ENCODE measurements at places on chromosomes 3 and 15.

DNA sequence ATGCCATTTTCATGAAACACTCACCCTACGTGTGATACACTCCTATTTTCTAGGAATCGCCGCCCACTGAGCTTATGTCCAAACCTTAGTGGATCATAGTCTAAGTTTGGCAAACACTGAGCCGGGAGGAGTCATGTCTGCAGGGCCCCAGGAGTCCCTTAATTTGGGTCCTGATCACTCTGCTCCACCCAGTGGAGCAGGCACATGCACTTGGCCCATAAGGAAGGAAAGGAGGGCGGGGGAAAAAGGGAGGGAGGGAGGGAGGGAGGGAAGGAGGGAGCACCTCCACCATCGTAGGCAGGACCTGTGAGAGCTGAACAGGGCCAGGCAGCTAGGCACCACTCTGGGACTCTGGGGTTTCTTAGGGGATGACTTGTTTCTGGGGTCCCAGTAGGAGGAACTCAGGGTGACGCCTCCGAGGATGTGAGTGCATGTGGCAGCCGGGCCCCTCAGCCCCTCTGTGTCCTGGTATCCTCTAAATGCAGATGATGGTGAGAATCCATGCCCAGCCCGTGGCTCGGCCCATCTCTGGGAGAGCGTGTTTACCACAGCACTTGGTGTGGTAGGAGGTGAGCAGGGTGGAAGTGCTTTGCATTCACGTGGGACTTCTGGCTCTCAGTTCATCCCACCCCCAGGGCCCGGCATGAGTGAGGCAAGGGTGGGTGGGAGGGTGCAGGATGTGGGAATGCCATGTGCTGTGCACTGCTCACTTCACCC is 109.4 kb downstream of the KLF13 start:
- no peak for DNase-seq

DNA sequence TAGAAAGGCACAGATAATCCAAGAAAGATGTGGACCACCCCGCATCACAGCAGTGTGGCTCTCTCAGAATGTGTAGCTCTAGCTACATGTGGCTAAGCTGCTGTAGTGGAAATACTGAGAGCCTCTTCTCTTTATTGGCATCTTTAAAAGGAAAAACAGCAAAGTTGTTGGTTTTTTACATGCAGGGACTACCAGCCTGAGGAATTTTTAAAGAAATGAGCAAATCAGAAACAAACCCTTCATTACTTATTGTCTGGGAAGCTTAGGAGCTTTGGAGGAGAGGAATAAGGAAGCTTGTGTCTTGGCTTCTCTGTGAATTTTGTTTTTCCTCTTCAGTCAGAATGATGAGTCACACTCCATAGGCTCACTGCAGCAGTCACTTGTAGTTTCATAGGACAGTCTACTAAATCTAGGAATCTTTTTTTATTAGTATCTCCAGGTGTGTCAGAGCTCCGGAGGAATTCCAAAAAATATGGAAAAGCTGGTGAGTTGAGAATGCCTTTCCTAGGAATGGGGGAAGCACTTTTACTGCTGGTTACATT is 27.5 kb downstream of the POLG start:
- no peak for DNase-seq

DNA sequence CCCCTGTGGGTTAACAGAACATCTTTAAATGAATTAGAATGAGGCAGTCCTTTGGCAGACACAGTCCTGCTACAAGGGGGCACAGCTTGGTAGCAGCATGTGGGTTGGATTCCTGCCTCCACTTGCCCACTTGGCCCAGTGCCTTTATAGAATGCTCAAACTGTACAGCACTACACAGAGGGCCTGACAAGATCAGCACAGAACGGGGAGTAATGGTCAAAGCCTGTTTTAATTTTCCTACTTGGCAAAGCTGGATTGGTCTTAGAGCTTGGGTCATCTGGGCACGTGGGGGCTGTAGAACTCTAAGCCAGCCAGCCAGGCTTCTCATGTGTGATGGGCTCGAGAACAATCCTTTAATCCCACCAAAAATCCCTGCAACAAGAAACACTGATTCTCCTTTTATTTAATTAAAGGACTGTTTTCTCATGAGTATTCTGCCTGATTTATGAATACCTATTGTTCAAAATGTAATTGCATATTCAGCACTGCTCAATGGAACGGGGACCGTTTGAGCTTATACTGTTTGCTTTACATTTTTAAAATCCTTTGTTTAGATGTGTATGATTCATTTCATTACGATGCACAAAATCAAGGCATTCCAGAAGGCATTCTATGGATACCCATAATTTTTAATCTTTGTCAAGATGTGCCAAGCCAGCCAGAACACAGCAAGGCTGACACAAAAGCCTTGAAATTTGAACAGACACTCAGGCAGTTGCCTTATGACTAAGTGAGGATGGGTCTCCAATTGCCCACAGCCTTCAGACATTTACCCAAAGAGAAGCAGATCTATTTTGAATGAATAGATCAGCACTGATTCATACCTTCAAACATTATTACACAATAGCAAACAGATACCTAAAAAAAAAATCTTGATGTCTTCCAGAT is 249.3 kb upstream of the TGFBR2 start:
- DNase-seq = no peak

DNA sequence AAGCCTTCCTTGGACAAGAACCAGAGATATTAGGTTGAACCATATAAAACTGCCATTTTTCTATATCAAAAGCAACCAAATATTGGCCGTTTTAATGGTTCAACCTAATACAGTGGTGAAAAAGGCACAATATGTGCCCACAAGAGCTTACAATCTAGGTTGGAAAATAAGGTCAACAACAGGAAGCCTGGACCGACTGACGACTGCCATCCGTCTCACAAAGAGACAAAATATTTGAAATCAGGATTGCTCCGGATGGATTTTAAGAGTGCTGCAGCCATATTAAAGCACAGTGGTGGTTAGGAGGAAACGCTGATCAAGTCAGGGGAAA is 1.4 kb downstream of the AHSG start:
- DNase-seq = no peak

DNA sequence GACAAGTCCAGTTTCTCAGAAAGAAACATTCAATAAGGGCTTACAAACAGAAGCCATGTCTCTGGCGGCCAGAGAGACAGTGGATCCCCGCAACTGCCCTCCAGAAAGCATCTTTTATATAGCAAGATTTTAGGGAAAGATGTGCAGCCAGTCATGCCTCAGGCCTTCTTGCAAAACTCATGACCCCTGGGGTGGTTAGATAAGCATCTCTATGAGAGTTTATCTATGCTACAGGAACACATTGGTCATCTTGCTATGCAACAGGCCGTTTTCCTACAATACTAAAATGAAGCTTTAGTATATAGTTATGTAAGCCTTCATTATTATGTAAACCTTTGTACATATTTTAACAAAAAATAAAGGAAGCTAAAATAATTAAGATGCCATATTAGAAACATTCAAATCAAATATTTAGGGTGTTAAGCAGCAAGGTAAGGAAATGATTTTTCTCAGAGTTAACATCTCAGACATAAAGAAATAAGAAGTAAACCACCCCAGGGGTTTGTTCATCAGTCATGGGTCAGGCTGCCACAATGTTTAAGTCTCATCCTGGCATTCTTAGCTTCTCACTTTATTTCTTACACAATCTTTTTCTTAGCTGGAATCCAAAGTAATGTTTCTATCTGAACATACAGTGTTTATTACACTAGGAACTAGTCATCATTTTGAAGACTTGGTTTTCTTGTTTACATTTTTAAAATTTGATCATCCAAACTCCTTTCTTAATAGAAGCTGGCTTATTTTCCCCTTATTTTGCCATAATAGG is 6.3 kb upstream of the FSIP1 start:
- no peak for DNase-seq

Data from hypothalamus (tissue), 51 donors.